Tibial nerve (tissue), 4 donors: ENCODE measurements at places on chromosomes 3 and 15. TPM values are rescaled to one million over a fixed set of nuclear protein-coding genes. Genes with fewer than 3 reads are reported as not detected.

DNA sequence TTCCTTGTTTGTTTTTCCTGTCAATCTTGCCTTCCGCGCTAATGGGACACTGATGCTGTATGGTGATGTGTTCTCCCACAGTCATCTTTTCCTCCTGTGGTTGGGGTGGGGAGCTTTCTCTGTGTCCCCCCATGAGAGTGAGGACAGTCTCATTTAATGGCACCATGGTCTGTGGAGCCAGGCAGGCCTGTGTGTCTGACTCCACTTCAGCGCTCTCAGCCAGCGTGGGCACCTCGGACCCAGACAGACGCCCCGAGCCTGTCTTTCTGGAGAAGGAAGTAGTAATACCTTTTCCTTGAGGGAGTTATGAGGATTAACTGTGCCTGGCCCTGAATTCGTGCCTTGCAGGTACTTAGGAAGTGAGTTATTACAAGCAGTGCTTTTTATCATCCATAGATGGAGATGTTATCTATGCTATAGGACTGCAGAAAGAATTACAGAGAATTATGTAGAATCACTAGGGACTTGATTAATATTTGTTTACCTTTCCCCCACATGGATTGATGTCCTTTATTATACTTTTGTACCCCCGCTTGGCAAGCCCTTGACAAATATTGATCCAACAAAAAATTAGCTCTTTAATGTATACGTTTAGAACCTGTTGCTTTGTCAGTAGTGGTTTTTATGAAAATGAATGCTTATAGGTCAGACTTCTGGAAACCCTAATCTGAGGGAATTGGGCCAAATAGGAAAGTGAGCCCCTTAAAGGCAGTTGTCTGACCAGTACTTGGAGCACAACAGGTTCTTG is 152.4 kb downstream of the PGPEP1L start:
- DNase-seq = no peak

Gene RAMAC
- total RNA-seq = 20.3 TPM

GRCh38 chr3:8328967-8329366 is 172.7 kb upstream of the LMCD1 start:
- no peak for DNase-seq

Gene HCLS1
- total RNA-seq = 99.3 TPM

GRCh38 chr15:89139613-89140499 is 51.6 kb downstream of the ABHD2 start:
- DNase-seq = no peak

- no peak for DNase-seq
Measured at GRCh38 chr15:77457905-77458265, 37.2 kb downstream of the HMG20A start.

GRCh38 chr3:14425581-14426304 is 23.3 kb downstream of the SLC6A6 start:
- DNase-seq = no peak

DNA sequence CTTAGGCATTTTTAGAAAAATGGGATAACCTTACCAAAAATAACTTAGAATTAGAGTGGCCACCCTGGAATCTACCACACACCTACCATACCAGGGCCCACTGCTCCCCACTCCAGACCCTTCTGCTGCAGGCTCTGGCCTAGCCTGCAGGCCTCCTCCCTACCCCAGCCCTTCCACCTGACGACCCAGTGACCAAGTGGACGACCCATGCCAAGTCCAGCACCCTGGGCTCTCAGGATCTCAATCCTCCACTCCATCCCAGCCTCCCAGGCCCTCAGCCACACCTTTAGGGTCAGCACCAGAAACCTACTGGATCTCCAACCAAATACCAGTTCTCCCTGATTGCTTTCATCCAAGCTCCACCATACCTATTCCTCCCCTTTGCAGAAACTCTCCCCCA is 145.8 kb downstream of the TPRA1 start:
- no peak for DNase-seq

Gene PRR23E
- total RNA-seq = not detected

Gene TMEM158
- 1.8 TPM for total RNA-seq

- DNase-seq = no peak
Measured at GRCh38 chr3:46070595-46071093, 43.4 kb upstream of the XCR1 start.

DNA sequence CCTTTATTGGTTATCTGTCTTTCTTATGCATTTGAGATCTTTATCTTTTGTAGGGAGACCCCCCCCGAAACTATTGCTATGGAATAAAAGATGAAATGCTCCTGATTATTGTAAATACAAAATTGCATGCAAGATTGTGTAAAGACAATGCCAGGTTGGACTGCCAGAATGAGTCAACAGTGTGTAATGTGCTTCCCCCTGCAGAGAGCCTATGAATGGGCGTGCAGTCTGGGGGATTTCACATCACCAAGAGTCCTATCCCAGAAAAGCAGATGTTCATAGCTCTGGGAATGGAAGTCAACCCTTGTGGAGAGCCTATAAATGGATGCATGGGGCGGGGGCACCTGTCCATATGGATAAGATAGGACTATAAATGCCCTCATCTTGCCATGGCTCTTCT is 584.3 kb downstream of the NSUN3 start:
- DNase-seq = no peak

DNA sequence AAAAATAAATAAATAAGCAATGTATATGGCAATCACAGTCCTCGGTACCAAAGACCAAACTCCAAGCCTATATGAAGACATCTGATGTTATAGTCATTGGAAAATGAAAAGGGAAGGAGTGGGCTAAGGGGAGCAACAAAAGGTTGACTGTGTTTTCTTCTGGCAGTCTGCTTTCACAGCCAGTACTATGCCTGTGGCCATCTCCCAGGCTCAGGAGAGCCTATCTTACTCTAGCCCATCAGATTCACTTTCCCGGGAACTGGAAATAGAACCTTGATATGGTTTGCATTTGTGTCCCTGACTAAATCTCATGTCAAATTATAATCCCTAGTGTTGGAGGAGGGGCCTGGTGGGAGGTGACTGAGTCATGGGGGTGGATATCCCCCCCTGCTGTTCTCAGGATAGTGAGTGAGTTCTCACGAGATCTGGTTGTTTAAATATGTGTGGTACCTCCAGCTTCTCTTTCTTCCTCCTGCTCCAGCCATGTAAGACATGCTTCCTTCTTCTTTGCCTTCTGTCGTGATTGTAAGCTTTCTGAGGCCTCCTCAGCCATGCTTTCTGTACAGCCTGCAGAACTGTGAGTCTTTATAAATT is 105.3 kb downstream of the PLCH1 start:
- no peak for DNase-seq

Gene C3orf22
- not detected for total RNA-seq

- no peak for DNase-seq
Measured at GRCh38 chr3:143831208-143831607, 17.1 kb downstream of the SLC9A9 start.

Gene GOLGA8Q
- total RNA-seq = 1.5 TPM
